GM13977 (cell line): ENCODE measurements at places on chromosomes 1 and 21.

DNA sequence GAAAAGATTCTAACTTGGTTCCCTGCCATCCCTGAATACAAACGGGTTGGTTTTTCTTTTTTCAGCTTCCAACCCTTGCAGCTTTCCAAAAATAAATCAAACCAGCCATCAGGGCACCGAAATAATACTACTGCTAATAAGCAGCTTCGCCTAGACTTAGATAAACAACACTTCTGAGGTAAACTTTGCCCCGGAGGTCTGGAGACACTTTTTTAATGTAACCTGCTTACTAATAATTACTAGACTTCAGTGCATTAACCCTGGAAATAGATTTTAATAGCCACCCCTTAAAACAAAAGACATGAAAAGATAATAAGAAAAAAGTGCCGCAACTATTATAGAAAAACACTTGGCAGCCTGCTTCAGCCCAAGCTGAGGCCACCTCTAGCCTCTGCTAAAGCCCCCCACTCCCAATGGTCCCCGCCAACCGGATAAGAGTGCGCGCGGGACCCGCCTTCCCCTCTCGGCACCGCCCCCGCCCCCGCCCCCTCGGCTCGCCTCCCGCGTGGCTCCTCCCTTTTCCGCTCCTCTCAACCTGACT lies 405 bp upstream of the GADD45A start:
- no peak for DNase-seq

DNA sequence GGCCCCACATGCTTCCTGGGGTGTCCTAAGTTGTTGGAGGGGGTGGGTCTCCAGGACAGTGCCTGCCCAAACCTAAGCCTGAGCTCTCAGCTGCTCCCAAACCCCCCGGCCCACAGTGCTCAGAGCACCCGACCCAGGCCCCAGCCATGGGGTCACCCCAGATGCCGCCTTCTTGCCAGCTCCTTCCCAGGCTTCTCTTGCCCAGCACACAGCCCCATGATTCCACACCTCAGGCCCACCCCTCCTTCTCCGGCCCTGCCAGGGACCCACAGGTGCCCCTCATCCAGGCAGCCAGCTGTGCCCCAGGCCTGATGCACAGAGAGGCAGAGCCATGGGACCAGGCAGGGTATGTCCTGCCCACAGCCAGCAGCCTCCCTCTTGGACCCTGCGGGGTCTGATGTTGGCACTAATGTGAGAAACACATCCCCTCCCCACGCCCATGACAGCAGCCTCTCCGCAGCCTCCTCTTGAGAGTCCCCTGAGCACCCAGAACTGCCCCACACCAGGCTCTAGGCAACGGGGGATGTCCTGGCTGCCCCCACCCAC lies 4.9 kb downstream of the WNT9A start:
- DNase-seq, result no peak

DNA sequence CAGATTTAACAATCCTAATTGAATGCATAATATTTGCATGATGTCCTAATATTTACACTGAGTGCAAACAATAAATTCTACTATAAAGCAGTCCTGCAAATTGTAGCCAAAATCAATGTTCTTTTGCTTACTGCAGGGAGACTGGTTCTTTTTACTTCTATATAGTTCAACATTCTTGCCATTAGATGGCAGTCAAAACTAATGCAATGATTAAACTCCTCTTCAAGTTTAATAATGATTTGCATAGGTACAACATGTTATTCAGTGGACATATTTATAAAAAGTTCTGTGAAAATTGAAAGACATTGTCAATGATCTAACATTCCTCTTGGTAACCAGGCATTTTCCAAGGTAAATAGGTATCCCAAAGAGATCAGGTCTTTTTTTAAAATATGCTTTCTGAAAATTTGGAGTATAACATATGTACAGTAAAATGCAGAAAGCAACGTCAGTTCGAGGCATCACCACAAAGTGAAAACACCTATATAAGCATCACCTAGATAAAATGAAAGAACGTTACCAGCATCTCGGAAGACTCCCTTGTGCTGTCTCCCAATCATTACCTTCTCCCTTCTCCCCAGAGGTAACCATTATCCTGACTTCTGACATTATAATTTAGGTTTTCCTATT lies 9.8 kb upstream of the FNBP1L start:
- DNase-seq, result peak; percentile 68

- DNase-seq, result no peak
Observed at GRCh38 chr1:23251812-23252211, 34.5 kb upstream of the HTR1D start.

GRCh38 chr1:148290881-148291280 lies 138.8 kb upstream of the NBPF11 start:
- DNase-seq, result no peak

DNA sequence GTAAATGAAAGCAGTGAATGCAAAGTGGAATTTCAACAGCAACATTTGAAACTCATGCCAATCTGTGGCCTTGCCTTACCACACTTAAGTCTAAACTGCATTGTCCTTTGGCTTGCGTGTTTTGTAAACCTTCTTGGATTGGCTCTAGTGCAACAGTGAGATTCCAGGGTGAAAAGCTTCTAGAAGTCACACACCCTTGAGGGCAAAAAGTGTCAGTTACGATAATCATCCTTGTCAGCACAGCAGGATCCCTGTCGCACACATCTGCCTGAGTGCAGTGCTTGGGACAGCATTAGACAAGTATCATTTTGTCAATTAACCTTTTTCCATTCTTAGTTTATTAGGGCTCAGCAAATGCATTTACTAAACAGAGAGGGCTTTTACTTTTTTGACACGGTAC lies 243.4 kb upstream of the PTBP2 start:
- no peak for DNase-seq

DNA sequence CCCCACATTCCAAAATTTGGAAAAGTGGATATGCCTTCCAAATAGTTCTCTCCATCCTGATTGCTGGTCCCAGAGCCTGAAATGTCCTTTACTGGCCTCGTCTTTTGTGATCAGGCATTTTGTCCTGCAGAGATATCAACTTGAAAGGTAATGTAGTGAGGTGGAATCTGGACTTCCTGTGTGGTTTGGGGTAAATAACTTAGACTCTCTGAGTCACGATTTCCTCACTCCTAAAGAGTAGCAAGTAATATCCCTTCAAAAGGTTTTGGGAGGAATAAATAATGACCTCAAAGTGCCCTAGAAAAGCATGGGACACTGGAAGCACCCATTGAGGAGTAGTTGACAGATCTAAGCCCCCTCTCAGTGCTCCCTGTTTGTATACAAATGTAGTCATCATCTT lies 426.6 kb downstream of the OMA1 start:
- no peak for DNase-seq

DNA sequence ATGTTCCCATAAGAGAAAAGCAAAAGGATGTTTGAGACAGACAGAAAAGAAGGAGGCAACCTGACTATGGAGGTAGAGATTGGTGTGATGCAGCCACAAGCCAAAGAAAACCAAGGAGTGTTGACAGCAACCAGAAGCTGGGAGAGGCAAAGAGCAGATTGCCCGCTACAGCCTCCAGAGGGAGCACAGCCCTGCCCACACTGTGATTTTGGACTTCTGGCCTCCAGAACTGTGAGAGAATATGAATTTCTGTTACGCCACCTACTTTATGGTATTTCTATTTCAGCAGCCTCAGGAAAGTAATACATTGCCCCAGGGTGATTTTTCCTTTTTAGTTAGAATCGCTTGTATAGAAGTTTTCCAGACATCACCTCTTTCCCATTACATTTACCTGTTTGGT lies 28.4 kb downstream of the SLAMF6 start:
- DNase-seq, result no peak

DNA sequence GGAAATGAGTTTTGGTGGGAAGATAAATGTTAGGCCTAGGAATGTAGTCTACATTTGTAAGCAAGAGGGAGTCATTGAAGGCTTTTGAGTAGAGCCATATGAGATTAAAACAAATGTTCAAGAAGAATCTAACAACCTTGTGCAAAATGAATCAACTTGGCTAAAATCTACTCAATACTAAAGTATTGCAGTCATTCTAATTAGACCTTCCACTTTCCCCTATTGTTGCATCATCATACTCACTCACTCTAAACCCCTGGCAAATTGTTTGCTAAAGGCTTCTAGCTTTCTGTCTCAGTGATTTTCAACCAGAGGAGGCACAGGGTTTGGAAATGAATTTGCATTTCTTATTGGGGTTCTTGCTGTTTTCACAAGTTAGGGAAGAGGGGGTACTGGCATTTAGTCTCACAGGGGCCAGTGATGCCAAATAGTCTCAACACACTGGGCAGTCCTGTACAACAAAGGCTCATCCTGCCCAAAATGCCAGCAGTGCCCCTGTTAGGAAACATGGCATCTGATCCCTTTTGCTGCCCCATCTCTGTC lies 85.3 kb downstream of the SEC16B start:
- no peak for DNase-seq

DNA sequence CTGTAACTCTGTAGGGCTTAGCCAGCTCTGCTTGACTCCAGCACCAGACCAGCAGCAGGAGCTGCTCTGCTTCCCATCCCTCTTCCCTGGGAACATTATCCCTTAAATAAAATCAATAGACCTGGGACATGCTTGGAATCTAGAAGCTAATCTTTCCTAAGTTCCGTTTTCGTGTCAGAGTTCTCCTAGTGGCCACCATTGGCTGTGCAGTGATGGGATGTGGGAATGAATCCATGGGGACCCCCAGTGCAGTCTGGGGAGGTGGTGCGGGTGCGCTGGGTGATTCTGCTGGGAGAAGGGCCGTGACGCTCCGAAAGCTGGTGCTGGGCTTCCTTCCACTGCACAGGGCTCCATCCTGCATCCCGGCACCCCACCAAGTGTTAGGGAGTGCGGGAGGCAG lies 202.7 kb downstream of the CAMTA1 start:
- DNase-seq, result no peak

DNA sequence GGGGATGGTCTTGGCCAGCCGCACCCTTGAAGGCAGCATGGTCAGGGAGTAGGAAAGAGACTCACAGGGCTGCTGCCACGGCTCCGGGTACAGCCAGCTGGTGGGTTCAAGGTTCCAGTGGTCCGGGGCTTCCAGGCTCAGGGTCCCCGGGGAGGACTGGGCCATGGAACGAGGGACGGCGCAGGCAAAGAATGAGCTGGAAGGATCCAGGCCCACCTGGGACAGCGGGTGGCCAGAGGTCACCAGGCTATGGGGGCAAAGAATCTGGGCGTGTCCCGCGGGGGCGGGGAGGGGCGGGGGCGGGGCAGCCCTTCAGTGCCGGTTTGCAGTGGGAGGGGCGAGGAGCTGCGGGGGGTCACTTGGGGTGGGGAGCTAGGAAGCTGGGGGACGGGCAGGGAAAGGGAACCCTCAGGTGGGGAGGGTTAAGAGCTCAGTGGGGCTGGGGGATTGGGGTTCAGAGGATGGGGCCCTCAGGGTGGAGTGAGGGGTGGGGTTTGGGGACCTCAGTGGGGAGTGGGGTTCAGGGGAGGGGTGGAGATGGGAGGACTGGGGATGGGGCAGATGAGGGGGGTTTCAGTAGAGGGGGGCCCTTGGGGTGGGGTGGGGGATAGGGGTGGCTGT lies at the start of gene DNMT3L:
TSS of gene DNMT3L (minus strand) at position 223 of the 621 bp plus-strand sequence. CDS start 638 bp downstream, outside the sequence.
- no peak for DNase-seq

DNA sequence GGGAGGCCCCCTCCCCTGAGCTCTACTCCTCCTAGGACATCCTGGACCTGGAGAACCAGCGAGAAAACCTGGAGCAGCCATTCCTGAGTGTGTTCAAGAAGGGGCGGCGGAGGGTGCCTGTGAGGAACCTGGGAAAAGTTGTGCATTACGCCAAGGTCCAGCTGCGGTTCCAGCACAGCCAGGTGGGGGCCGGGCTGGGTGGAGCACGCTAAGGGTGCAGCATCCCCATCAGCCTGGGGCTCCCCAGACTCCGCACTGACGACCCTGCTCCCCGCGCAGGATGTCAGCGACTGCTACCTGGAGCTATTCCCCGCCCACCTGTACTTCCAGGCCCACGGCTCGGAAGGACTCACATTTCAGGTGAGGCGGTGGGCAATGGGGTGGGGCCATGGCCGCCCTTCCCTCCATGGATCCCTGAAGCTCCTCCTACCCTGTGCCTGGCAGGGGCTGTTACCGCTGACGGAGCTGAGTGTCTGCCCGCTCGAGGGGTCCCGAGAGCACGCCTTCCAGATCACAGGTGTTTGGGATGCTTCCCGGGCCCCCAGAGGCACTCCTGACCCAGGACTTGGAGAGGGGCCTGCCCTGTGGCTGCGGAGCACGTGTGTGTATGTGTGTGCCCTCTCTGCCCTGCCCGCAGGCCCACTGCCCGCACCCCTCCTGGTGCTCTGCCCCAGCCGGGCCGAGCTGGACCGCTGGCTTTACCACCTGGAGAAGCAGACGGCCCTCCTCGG lies 4.1 kb downstream of the PLEKHN1 start:
- DNase-seq, result no peak

- peak; percentile 79 for DNase-seq
Observed at GRCh38 chr1:205791568-205792180, 16.4 kb upstream of the RAB29 start.

DNA sequence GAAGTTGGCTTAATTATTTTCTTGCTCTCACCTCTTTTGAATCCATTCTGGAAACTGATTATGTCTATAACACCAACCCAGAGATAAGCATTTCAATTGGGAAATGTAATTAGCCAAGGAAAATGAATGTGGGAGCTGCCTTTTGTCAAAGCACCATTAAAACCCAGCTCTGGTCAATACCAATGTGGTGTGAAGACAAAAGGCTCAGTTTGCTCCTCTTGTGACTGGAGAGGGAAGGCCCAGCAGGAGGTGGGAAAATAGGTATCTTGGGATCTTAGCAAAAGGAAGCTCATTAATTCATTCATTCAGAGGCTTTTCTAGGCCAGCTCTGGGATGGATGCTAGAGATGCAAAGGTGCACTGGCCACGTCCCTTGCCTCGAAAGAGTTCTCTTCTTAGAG lies 75.0 kb upstream of the SELENON start:
- no peak for DNase-seq

GRCh38 chr1:110607536-110608230 lies 1.5 kb upstream of the KCNA2 start:
- no peak for DNase-seq

GRCh38 chr1:238264951-238265350 lies 374.2 kb upstream of the ZP4 start:
- no peak for DNase-seq

- no peak for DNase-seq
Observed at GRCh38 chr1:66679140-66679539, 73.1 kb upstream of the DYNLT5 start.

DNA sequence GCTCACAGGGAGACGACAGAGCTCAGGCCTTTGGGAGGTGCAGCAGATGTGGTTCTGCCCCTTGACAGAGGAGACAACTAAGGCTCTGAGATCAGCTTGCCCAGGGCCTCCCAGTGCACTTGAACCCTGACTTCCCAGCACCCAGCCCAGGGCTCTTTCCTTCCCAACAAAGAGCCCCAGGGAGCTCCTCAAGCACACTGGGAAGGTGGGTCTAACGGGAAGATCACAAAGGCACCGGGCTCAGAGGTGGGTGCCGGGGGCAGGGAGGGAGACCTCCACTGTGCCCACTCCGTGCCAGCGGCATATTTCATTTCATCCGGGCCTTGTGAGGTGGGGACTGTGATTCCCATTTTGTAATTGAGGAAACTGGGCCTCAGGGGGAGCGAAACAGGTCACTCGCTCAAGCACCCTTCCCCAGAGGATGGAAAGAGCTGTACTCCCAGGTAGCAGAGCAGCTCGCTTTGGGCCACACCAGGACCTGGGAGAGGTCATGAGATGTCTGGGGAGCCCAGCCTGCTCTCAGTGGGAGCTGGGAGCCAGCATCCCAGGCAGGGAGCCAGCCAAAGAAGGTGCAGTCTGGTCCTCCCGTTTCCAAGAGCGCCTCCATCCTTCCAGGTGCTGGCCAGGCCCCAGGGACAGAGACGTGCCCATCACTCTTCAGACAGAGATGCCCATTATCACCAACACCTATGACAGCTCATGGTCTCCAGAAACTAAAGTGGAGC lies 82.3 kb downstream of the SYT2 start:
- no peak for DNase-seq
